Cardiac muscle cell (in vitro differentiated cells and primary cell): ENCODE measurements at places on chromosomes 2 and 18. TPM values are rescaled to one million over a fixed set of nuclear protein-coding genes. Genes with fewer than 3 reads are reported as not detected.

Gene TIA1
- total RNA-seq, result 135 and 176 TPM in 2 replicates

Gene ASXL3
- total RNA-seq, result 8.0 and 10.0 TPM in 2 replicates

Gene EPB41L3
- 466 and 886 TPM in 2 replicates for total RNA-seq

Gene CYP27C1
- 1.5 and 1.6 TPM in 2 replicates for total RNA-seq

GRCh38 chr2:156486147-156486546, 50.0 kb downstream of the GPD2 start:
- H3K27ac ChIP-seq, result no peak overlapping the region
- H3K4me1 ChIP-seq, result no peaks in the 10 kb centered on the region
- H3K27me3 ChIP-seq, result no peaks in the 10 kb centered on the region
- no peak for DNase-seq

Gene TMEFF2
- total RNA-seq, result 0.15 and 0.28 TPM in 2 replicates

- no peaks in the 10 kb centered on the region for H3K4me1 ChIP-seq
- DNase-seq, result no peak
- H3K4me3 ChIP-seq, result no peak overlapping the region
- H3K27ac ChIP-seq, result no peak overlapping the region
- H3K36me3 ChIP-seq, result peaks cover 23% of the 10 kb centered on the region
Measured at GRCh38 chr2:159446817-159447216, 160.3 kb upstream of the WDSUB1 start.

DNA sequence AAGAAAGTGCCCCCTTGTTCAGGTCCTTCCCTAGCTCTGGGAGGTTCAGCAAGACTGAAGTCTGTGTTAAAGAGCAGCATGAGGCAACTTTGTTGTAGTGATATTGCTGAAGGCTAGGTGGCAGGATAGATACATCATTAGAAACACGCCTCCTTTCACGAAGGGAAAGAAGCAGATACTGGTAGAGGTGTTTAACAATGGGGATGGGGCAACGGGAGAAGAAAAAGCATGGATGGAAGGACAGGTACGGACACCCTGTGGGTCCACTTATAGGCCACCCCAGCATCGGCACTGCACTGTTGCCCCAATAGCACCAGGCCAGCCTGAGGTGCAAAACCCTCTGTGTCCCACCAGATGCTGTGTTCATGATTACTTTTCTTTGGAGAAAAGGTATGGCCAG, 3.5 kb upstream of the IGFBP5 start:
- H3K36me3 ChIP-seq, result no peaks in the 10 kb centered on the region
- no peak overlapping the region for H3K27ac ChIP-seq

Gene OR6B2
- total RNA-seq, result not detected in 2 replicates

DNA sequence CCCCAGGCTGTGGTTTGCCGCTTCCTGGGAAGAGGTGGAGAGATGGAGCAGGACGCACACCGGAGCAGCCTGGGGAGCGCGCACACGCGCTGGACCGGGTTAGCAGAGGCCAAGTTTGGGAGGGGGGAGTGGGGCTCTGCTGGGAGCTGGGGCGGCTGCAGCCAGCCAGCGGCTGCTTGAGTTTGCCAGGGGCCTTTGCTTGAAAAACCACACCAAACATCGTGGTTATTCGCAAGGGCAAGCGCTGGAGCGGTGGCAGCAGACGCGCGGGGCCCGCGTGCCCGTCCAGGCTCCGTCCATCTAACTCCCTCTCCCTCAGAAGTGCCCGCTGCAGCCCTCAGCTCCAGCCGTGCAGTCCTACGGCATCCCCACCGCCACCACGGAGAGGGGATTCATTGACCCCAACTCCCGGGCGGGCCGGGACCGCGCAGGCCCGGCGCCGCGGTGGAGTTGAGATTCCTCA, 4.6 kb downstream of the PTGR3 start:
- H3K27me3 ChIP-seq, result peaks cover 57% of the 10 kb centered on the region
- H3K4me1 ChIP-seq, result peaks cover 8% of the 10 kb centered on the region
- DNase-seq, result peak; percentile 45
- H3K4me3 ChIP-seq, result peak overlapping the region; percentile 30
- H3K27ac ChIP-seq, result no peak overlapping the region
- no peaks in the 10 kb centered on the region for H3K36me3 ChIP-seq

Gene PHOSPHO2
- total RNA-seq, result 3.4 and 3.8 TPM in 2 replicates

DNA sequence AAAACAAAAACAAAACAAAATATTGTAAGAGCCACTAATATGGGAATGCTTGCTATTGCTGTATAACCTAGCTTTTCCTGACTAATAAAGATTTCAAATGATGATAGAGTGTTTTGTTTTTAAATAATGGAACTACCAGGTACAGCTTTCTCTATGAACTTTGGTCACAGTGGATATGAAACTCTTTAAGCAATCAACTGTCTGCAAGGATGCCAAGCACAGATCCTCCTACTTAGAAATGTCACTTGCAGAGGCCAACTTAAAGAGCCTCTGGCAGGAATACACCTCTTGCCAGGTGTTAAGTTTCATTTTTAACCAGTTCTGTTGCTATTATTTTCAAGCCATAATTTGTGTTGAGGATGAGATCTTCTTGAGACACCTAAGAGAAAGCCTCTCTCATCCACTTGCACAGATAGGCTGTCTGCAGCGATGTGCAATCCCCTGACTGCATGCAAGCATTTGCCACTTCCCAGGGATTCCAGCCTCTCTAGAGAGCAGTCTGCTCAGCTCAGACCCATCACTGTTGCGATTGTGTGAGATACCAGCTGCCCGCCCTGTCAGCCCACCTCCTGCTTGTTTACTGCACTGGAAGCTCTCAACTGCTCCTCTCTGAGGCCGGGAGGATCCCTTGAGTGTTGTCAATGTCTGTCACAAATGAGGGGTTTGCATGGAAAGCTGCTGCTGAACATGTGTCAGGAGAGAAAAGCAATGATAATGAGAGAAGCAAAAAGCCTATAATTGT, 86.1 kb upstream of the SCG2 start:
- peak; percentile 27 for DNase-seq
- peaks cover 4% of the 10 kb centered on the region for H3K4me1 ChIP-seq
- no peaks in the 10 kb centered on the region for H3K27me3 ChIP-seq
